Calu3 (cell line): ENCODE measurements at places on chromosomes 6 and 20. TPM values are rescaled to one million over a fixed set of nuclear protein-coding genes. Genes with fewer than 3 reads are reported as not detected.
A peak's percentile ranks its signal among the peaks of the same experiment; 100 is the strongest.

DNA sequence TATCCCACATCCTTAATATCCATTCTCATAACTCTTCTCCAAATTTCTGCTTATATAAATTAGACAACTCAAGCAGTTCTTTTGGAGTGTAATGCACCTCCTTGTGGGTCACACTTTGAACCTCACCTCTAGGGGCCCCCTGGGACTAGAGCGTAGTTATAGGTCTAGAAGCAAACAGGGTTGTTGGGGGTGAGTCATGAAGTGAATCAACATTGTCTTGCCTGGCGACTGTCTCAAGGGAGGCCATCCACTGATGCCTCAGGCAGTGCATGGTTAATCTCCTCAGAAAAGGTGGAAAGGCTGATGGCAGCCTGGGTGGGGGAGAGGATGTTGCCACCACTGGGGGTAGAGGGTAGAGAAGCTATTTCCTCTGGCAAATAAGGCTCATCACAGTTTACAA is 129.1 kb downstream of the TNFRSF21 start:
- no peaks in the 10 kb centered on the region for H3K36me3 ChIP-seq
- DNase-seq, result no peak
- no peaks in the 10 kb centered on the region for H3K27me3 ChIP-seq
- H3K4me1 ChIP-seq, result peaks cover 42% of the 10 kb centered on the region

DNA sequence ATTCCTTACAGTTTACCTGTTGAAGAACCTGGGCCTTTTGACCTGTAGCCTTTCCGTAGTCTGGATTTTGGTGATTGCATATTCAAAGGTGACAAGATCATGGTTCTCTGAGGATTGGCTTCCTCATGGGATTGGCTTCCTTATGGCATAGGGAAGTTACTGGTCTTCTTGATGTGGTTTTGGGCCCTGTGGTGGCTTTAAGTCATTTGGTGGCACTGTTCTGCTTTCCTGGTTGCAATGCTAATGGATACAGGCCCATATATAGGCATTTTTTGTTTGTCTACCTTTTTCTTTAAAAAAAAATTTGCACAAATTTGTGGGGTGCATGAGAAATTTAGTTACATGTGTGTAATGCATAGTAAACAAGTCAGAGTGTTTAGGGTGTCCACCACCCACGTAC is 185.7 kb downstream of the CDKAL1 start:
- no peaks in the 10 kb centered on the region for H3K4me1 ChIP-seq
- no peak overlapping the region for H3K27ac ChIP-seq
- H3K27me3 ChIP-seq, result no peaks in the 10 kb centered on the region
- H3K4me3 ChIP-seq, result no peak overlapping the region
- H3K36me3 ChIP-seq, result no peaks in the 10 kb centered on the region
- no peak for DNase-seq

DNA sequence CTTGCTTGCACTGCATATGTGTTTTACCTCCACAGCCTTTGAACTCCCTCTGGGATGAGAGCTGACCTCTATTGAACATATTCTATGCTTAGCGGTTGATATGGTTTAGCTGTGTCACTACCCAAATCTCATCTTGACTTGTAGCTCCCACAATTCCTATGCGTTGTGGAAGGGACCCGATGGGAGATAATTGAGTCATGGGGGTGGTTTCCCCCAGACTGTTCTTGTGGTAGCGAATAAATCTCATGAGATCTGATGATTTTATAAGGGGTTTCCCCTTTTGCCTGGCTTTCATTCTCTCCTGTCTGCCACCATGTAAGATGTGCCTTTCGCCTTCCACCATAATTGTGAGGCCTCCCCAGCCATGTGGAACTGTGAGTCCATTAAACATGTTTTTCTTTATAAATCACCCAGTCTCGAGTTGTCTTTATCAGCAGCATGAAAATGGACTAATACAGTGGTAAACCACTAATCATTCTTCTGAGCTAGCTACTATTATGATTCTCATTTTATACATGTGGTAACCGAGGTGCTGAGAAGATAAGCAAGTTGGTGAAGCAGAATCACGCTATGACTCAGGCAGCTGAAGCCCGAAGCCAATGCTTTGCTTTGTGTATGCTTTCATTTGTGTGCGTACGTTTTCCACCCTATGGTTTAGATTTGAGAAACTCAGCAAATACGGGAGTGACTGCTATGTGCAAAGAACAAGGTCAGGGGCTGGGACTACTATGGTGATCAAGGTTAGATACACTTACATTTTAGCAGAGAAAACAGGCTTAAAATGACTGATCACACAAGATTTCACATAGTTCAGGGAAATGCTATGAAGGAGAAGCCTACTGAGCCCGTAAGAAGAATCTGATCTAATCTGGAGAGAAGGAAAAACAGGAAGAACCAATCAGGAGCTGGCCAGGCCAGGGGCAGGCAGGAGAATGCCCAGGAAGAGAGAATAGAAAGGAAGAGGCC is 363.5 kb downstream of the ESR1 start:
- H3K27ac ChIP-seq, result no peak overlapping the region
- H3K4me1 ChIP-seq, result no peaks in the 10 kb centered on the region
- no peak overlapping the region for H3K4me3 ChIP-seq
- no peak for DNase-seq

DNA sequence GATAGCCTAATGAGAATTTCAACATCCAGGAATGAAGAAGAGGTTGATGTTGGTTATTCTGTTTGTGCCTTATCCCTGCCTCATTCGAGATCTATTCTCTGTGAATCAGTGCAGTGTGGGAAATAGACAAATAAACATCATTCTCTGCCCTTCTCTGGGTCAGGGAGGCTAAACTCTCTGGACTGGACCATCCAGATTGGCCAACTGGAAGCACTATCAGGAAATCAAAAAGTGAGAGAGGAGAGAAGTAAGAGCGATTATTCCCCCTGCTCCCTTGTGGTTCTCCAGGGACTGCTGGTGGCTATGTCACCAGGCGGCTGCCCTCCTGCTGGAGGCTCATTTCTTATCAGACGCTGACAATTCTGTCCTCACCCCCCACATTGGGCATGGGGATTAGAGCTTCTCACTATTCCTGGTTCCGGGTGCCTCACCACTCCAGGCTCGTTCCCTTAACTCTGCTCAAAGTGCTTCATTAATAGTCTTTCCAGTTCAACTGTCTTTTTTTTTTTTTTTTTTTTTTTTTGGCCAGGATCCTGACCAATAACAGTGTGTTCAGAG is 201.7 kb upstream of the RREB1 start:
- no peak overlapping the region for H3K27ac ChIP-seq
- H3K4me1 ChIP-seq, result no peaks in the 10 kb centered on the region
- no peak for DNase-seq
- no peaks in the 10 kb centered on the region for H3K27me3 ChIP-seq

GRCh38 chr20:24649787-24650490 is 180.5 kb downstream of the SYNDIG1 start:
- no peaks in the 10 kb centered on the region for H3K36me3 ChIP-seq
- H3K4me1 ChIP-seq, result peaks cover 12% of the 10 kb centered on the region
- H3K27ac ChIP-seq, result no peak overlapping the region
- DNase-seq, result no peak
- H3K27me3 ChIP-seq, result no peaks in the 10 kb centered on the region

DNA sequence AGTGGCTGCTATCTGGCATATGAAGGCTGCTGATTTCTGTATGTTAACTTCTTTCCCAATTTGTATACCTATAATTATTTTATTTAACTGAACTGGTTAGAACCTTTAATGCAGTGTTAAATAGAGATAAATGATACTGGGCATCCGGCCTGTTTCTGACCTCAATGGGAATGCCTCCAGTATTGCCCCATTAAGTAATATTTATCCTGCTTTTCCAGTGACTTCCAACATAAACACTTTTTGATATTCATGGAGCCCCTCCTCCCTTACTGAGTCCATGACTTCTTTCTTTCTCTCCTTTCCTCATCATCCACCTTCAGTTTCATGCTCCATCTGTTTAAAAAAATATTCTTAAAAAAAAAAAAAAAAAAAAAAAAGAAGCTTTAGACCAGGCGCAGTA is 8.8 kb downstream of the TRIM27 start:
- no peaks in the 10 kb centered on the region for H3K4me1 ChIP-seq
- H3K27ac ChIP-seq, result no peak overlapping the region
- peaks cover 89% of the 10 kb centered on the region for H3K36me3 ChIP-seq
- DNase-seq, result no peak
- H3K4me3 ChIP-seq, result no peak overlapping the region
- no peaks in the 10 kb centered on the region for H3K27me3 ChIP-seq

DNA sequence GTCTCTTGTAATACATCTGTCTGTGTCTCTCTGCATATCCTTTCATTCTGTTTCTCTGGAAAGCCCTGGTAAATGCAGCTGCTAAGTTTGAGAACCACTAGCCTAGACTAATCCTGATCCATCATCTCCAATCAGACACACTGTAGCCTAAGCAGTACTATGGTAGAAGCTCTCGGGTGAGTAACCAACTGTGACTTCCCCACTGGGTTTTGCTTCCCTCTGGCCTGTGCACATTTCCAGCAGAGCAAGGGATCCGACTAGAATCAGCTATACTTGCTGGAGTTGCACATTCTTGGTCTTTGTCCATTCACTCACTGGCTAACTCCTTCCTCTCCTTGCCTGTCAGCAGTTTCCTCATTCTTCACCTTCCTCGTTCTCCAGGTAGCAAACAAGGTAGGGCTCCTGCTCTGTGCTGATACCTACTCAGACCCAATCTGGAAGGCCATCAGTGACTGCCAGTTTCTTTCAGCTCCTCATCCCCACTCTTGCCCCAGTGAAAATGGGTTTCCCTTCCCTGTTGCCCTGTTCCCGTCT is 184.2 kb downstream of the PLCB4 start:
- no peaks in the 10 kb centered on the region for H3K27me3 ChIP-seq
- no peak overlapping the region for H3K27ac ChIP-seq
- peaks cover 9% of the 10 kb centered on the region for H3K4me1 ChIP-seq

DNA sequence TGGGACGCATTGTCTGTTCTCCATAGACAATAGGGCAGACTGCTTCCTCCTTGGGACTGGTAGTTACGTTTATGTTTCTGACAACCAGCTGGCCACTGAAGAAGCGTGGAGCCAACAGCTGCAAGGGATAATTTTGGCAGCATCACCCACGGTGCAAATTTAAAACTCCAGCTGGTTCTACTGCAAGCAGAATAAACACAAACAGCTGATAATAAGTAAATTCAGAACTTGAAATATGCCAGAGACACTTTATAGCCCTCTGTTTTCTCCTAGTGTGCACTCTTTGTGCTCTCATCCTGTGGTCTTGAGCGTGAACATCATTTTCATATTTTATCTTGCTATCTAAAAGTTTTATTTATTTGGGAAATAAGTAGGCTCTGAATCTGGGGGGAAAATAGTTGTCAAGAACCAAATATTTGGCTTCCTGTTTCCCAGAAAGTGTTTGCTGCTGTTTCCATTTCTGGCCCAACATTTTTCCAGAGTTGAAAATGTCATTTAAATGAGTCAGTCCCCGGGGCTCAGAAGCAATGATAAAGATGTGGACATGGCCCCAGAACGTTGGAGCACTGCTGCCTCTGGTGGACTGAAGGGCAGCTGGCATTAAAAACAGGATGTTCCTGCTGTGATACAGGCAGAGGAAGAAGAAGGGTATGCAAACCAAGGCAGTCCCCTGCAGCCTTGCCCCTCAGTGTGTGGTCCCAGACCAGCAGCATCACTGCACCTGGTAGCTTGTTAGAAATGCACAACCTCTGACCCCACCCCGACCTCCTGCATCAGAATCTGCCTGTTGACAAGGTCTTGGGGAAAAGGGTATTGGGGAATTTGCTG is 12.5 kb upstream of the THBD start:
- no peaks in the 10 kb centered on the region for H3K4me1 ChIP-seq
- no peak overlapping the region for H3K27ac ChIP-seq
- no peak overlapping the region for H3K4me3 ChIP-seq

GRCh38 chr6:27547157-27548075 is 74.5 kb upstream of the ZNF184 start:
- peaks cover 36% of the 10 kb centered on the region for H3K36me3 ChIP-seq
- H3K4me3 ChIP-seq, result peak overlapping the region; percentile 74
- peaks cover 29% of the 10 kb centered on the region for H3K4me1 ChIP-seq
- H3K27me3 ChIP-seq, result no peaks in the 10 kb centered on the region

DNA sequence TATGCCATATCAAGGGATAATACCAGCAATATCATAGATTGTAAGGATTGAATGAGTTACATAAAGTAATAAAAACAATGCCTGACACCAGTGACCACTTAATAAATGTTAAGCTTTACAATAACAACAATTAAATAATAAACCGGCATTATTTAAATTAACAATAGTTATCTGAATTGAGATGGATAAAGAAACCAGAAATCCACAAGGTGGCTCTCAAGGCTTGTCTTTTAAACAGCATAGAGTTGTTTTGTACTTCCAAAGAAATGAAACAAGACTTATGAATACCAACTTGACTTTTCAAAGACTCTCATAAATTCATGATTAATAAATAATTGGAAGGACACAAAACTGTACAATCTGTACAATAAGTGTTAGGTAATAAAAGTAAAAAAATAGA is 203.1 kb downstream of the ASCC3 start:
- H3K4me1 ChIP-seq, result no peaks in the 10 kb centered on the region
- no peak for DNase-seq
- H3K27ac ChIP-seq, result no peak overlapping the region
- no peaks in the 10 kb centered on the region for H3K27me3 ChIP-seq
- H3K4me3 ChIP-seq, result no peak overlapping the region

- H3K27me3 ChIP-seq, result peaks cover 8% of the 10 kb centered on the region
- H3K36me3 ChIP-seq, result no peaks in the 10 kb centered on the region
- DNase-seq, result no peak
- H3K4me3 ChIP-seq, result no peak overlapping the region
- no peak overlapping the region for H3K27ac ChIP-seq
These were observed 29.4 kb downstream of the PSMG4 start for GRCh38 chr6:3287976-3288707.

GRCh38 chr20:24701668-24702067 is 232.2 kb downstream of the SYNDIG1 start:
- H3K36me3 ChIP-seq, result no peaks in the 10 kb centered on the region
- H3K27ac ChIP-seq, result no peak overlapping the region
- H3K4me1 ChIP-seq, result no peaks in the 10 kb centered on the region
- no peak for DNase-seq

- H3K27me3 ChIP-seq, result peaks cover 21% of the 10 kb centered on the region
- H3K36me3 ChIP-seq, result no peaks in the 10 kb centered on the region
- no peak for DNase-seq
- H3K27ac ChIP-seq, result no peak overlapping the region
- H3K4me3 ChIP-seq, result no peak overlapping the region
These were observed 7.1 kb upstream of the NKX2-2 start for GRCh38 chr20:21520702-21521595.

GRCh38 chr6:157079277-157079676 is 244.0 kb downstream of the TMEM242 start:
- H3K36me3 ChIP-seq, result no peaks in the 10 kb centered on the region
- H3K4me3 ChIP-seq, result no peak overlapping the region
- H3K27me3 ChIP-seq, result no peaks in the 10 kb centered on the region

DNA sequence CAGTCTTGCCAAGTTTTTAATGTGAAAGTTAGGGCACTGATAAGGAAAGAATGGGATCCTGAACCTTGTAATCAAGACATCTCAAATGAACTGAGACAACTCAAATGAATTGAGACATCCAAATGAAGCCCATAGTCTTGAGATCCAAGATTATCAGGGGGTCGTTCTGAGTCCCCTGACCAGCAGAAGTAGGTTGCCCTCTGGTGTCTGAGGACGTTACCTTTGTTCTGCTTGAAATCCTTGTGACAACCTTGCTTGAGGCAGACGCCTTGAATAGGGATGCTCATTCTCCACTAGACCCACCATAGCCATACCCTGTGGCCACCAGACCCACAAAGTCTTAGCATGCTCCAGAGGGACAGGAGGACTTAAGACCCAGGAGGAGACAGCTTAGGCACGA is 37.7 kb downstream of the ZBTB9 start:
- DNase-seq, result no peak
- H3K36me3 ChIP-seq, result no peaks in the 10 kb centered on the region
- H3K4me3 ChIP-seq, result no peak overlapping the region
- no peak overlapping the region for H3K27ac ChIP-seq
- peaks cover 51% of the 10 kb centered on the region for H3K27me3 ChIP-seq

Gene EYA4
- 38.8 and 55.1 TPM in 2 replicates for total RNA-seq

Gene XKR7
- not detected in 2 replicates for total RNA-seq
